ENCODE measurements at places on chromosomes 5 and 9. TPM values are rescaled to one million over a fixed set of nuclear protein-coding genes. Genes with fewer than 3 reads are reported as not detected.

The ANKRD33B gene
- 0.98 TPM for total RNA-seq

- H3K27me3 ChIP-seq, result no peaks in the 10 kb centered on the region
- no peak overlapping the region for H3K27ac ChIP-seq
- DNase-seq, result no peak
- H3K36me3 ChIP-seq, result no peaks in the 10 kb centered on the region
- H3K4me1 ChIP-seq, result no peaks in the 10 kb centered on the region
Measured at GRCh38 chr5:173075137-173075843, 19.1 kb downstream of the CREBRF start.

DNA sequence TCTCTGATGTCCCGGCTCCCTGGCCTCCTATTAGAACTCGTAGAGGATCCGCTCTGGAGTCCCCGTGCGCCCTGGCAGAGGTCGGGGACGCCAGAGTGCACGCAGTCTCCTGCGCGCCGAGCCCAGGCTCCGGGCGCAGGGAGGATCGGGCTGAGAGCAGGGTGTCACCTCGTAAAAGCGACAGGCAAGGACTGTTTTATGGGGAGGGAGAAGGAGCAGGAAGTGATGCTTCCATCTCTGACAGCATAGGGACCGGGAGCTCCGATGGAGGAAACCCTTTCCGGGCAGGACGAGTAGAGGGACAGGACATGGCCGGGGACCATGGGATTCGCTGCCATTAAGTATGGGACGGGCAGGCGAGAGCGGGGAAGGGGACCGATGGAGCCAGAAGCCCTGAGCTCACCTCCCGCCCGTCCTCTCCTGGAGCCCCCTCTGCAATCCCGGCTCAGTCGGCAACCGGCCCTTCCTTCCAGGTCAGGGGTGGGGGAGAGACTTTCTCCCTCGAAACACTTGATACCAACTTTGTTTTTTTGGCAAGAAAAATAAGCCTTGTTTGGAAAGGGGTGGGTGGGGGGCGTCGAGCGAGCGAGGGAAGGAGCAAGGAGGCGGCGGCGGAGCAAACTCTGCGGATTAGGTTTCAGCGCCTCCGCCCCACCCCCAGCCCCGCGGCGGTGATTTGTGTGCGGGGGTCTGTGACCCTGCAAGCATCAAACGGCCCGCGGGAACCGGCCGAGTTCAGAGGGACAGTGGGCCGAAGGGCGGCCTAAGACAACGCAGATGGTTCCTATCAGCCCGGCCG, 12.6 kb downstream of the LMX1B start:
- no peak overlapping the region for H3K27ac ChIP-seq
- H3K27me3 ChIP-seq, result no peaks in the 10 kb centered on the region
- H3K4me1 ChIP-seq, result no peaks in the 10 kb centered on the region
- no peak for DNase-seq
- no peaks in the 10 kb centered on the region for H3K36me3 ChIP-seq

GRCh38 chr9:78775696-78776295, 478.9 kb downstream of the PSAT1 start:
- no peak for DNase-seq
- no peaks in the 10 kb centered on the region for H3K27me3 ChIP-seq
- no peaks in the 10 kb centered on the region for H3K36me3 ChIP-seq
- H3K27ac ChIP-seq, result no peak overlapping the region
- no peak overlapping the region for H3K4me3 ChIP-seq
- no peaks in the 10 kb centered on the region for H3K4me1 ChIP-seq

GRCh38 chr9:16645970-16646369, 224.5 kb downstream of the BNC2 start:
- H3K4me1 ChIP-seq, result no peaks in the 10 kb centered on the region
- DNase-seq, result no peak
- no peaks in the 10 kb centered on the region for H3K36me3 ChIP-seq
- no peaks in the 10 kb centered on the region for H3K27me3 ChIP-seq
- H3K27ac ChIP-seq, result no peak overlapping the region
- no peak overlapping the region for H3K4me3 ChIP-seq

Data from pancreas (tissue), 10 donors.